ENCODE measurements at places on chromosomes 2 and 18.

DNA sequence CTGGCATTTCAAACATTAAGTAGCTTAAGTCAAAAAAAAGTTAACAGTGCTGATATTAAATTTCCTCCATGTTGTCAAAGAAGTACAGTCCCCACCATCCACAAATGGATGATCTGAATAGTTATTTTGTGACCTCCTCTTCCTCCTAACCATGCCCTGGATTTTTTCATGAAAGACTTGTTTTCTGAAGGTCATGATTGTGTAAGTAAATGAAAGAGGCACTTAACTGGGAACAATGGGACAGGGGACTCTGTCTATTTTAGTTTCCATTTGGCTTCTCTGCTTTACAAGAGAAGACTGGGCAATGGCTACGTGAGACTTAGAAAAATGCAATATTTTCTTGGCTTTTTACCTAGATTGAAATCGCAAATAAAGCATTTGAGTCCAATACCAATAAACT lies 32.2 kb downstream of the PECR start:
- DNase-seq: no peak

- DNase-seq: no peak
Observed at GRCh38 chr2:22798386-22798785, 586.6 kb upstream of the KLHL29 start.

DNA sequence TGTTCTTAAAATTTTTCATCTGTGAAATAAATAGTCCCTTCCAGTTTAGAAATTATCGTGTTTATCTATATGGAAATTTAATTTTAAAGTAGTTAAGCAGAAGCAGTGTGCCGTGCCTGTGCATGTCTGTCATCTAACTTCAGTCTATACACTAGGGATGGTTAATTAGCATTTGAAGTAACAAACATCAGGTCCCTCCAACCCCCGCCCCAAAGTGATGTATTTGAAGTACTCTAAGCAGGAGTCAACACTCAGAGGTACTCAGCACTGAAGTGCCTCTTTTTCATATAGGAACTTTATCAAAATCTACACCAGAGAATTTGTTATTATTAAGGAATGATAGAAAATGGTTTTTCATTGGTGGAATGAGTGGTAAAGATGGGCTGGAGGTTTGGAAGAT lies 33.0 kb downstream of the LANCL1 start:
- no peak for DNase-seq

DNA sequence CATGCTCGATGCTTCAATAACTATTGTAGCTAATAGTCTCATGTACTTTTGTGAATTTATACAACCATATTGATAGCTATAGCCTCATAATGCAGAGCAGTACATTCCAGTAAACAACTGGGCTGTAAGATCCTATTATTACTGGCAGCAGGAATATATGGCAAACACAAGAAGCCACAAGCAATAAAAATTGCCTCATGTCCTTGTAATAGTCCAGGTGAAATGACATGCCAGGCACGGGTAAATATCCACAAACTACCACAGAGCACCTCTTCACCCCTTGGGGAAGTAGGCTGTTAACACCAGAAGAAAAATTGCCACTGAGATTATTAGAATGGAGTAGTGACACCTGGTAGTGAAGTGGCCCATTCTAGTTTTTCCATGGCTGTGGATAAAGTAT lies 158.3 kb downstream of the MTX2 start:
- DNase-seq: no peak

GRCh38 chr2:60745761-60746160 lies 10.3 kb upstream of the PAPOLG start:
- no peak for DNase-seq

DNA sequence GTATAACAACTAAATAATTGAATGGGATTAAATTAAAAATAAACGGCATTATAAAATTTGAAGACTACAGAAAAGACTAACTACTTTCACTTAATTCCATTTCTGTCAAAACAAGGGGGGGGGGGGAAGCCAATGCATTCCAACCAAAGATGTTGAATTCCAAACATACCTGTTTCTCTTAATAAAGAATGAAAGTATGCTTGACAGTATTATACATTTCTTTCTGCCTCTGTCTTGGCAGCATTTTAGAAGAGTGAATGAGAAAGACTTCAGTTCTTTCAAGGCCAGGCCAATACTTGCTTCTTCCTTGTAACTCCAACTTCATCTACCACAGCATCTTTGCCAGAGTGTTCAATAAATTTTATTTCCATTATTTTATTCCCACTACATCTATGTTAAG lies 65.9 kb downstream of the PDE11A start:
- no peak for DNase-seq

DNA sequence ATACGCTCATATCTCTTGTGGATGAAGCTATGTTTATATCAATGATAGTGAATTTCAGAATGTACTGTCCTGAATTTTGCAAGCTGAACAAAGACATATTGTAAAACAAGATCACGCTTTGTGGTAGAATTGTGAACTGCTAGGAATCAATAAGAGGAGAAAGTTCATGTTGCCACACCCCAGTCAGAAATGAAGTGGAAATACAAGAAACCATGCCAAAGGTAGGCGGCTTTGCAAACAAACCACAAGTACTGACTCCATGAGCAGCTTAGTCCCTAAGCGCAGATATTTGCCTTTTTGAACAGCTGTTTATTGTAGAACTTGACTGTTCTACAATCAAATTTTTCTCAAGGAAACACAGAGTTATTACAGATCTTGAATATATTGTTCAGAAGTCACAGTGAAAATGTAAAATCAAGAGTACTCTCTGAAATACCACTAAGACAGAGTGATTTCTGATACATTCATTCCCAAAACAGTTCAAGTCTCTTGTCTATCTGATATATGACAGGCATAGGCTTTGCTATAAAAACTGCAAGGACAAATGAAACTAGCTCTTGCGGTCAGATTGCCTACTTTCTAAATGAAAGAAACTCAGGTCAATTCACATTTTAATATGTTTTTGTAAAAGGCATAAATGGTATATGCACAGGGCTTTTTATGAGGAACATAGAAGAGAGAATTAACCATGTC lies 120.9 kb upstream of the CDH19 start:
- DNase-seq: no peak

DNA sequence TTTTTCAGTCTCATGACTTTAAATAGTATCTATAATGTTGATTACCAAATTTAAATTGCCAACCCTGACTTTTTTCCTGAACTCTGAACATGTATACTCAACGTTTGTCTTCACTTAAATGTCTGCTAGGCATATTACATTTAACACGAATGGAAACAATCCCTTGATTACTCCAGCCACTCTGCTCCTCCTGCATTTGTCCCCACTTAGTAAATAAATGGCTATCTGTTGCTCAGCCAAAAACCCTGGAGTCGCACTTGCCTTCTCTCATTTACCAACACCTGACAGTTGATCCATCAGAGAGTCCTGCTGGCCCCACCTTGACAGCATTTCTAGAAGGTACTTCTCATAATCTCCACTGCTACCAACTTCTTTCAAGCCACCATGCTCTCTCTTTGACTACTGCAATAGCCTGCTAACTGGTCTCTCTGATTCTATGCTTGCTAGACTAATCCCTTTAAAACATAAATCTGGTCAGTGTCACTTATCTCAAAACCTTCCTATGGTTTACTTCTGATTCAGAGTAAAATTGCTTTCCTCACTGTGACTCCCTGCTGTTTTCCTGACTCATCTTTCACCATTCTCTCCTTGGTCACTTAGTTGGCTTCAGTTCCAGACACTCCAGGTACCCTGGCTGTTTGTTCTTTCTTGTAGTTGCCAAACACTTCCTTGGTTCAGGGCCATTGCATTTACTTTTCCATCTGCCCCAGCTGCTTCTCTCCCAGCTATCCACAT lies 31.9 kb downstream of the SPAG16 start:
- no peak for DNase-seq

DNA sequence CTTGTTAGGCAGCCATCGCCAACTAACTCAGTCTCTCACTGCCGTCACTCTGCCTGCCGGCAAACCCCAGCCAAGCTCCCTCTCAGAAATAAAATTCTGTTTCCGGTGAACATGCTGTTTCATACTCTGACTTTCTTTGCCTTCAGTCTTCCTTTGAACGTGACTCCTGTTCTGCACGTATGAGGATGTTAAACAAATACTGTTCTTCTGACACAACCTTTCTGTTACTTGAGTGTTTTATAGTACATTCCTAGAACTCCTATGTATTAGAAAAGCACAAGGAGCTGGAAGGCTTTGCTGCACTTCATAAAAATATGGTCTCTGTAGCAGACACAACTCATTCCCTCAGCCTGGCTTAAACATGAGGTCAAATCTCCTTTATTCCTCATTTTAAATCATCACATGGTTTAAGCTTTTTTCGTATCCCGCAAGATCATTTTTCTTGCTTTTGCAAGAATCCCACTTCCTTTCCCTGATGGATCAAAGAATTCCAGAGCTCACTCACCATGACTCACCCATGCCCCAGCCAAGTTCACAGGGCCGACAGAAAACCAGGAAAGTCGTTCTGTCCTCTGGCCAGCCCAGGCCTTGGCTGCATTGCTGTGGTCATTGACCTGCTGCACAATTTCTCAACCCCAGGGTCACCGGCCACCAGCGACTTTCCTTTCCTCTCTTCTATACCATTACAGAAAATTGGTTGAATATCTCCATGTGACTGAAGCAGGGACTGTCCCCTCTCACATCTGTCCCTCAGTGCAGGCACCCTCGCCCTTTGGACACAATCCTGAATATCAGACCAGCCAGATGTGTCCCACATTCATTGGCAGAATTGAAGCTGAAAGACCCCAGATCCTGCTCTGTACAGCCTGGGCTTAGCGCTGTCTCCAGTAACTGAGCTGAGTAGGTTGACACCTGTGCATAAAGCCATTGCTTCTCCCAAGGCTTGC lies 183.1 kb upstream of the ARL4C start:
- no peak for DNase-seq

GRCh38 chr2:227783404-227784138 lies 30.1 kb upstream of the CCL20 start:
- no peak for DNase-seq

DNA sequence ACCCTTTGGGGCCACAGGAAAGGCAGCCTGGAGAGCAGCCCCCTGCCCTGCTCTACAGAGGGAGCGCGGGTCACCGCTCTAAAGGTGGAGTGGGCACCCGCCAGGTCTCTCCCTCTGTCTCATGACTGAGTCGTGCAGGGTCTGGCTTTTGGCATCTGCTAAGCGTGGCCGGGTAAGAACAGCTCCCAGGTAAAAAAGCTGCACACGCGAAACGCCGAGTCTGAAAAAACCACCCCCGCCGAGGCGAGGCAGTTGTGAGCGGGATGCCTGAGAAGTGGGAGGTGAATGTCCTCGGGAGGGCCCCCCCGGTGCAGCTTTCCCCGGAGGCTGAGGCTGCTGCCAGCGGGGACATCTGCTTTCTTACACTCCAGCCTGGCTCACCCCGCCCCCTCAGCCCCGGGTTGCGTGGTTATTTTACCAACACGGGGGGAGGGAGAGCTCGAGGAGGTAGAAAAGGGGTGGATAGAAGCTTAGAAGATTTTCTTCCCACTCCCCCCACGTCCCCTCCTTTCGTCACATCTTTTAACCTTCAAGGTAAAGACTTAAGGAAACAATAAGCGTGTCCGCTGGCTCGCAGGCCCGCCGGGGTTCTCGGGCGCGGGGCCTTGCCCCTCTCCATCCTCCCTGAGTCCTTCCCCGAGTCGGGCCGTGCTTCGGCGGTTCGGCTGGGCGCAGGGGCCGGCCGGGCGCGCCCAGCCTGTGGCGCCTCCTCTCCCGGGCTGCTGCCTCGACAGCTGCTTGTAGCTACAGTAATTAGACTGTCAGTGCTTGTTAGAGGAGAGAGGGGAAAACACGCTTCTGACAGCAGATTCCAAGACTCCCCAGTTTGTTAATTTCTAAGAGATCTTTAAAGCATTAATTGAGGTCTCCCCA lies 70.6 kb upstream of the PSMD14 start:
- peak; percentile 5 for DNase-seq

DNA sequence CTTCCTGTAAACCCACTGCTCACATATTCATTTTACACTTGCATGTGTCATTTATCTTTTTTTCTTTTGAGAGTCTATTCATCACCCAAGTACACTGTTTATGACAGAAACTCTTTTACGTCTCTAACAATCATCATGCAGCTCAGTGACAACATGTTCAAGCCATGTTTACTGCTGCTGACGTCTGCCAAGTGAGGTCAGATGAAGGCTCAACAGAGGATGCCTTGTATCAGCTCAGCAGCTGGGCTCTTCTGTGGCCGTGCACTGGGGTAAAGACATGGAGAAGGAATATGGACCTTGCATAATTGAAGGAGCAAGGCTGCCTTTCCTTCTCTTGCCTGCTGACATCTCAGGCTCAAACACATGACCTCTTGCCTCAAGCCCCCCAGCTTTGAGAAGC lies 99.6 kb downstream of the ADD2 start:
- no peak for DNase-seq

- DNase-seq: no peak
Observed at GRCh38 chr18:38695559-38696280, 1130.1 kb upstream of the CELF4 start.

DNA sequence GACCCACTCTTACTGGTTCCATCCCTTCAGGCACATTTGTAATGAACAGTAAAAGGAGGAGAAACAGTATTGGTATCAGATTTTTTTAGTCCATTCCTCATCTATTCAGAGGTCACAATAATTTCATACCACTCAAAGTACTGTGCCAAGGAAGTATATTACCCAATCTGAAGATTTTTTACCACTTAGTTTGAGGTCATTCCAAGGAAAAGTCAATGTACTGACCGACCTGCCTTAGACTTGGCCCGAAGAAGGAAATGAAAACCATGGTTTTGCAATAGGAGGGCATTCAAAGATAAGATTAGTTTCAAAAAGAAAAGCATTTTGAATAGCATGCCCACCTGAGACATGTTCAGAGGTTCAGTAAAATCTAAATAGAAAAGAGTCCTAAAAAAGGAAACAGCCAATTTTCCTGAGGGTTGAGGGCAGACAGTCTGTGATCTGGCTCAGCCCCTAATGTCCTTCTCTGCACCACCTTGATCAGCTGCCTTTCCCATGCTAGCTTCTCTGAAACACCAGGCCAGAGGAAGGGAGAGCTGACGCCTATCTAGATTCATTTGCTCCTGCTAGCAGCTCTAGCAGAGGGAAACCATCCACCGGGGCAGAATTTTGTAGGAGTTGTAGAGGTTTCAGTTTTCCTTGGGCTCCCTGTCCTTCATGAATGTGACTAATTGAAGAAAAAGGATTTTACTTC lies 107.3 kb upstream of the FZD5 start:
- no peak for DNase-seq

- no peak for DNase-seq
Observed at GRCh38 chr2:21326152-21326551, 202.4 kb downstream of the TDRD15 start.

- DNase-seq: no peak
Observed at GRCh38 chr18:31149351-31149750, 13.3 kb downstream of the DSC1 start.

Data from stimulated activated CD4-positive, alpha-beta T cell treated with anti-CD3 and anti-CD28 coated beads, Interleukin-15, amount 100 ng/mL, for 1 hour (primary cell).